Right ventricle myocardium superior (tissue), 1 donor: ENCODE measurements at places on chromosomes 12 and 14. TPM values are rescaled to one million over a fixed set of nuclear protein-coding genes. Genes with fewer than 3 reads are reported as not detected.

Gene RDH11
- total RNA-seq: 13.2 TPM

Gene MYH7
- total RNA-seq: 11,793 TPM

Gene RNASE3
- total RNA-seq: not detected

Gene UNC79
- total RNA-seq: 0.22 TPM

DNA sequence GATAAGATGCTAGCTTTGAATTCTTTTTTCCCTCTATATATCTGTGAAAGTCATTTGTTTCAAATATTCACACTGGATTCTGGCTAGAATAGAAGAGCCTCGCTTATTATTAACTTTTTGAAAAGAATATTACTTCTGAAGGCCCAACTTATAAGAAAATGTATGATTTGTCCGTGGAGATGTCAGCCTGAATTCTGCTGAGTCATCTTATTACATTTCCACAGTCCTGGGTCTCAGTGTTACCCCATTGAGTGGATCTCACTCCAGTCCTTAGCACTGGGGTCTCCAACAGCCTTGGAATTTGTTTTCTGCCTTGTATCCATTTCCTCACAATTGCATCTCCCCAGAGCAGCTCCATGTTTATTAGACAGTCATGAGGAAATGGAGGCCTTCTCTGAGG lies 907.9 kb downstream of the VRK1 start:
- DNase-seq: no peak

GRCh38 chr12:101694297-101694848 lies 3.1 kb upstream of the CHPT1 start:
- no peak for DNase-seq

DNA sequence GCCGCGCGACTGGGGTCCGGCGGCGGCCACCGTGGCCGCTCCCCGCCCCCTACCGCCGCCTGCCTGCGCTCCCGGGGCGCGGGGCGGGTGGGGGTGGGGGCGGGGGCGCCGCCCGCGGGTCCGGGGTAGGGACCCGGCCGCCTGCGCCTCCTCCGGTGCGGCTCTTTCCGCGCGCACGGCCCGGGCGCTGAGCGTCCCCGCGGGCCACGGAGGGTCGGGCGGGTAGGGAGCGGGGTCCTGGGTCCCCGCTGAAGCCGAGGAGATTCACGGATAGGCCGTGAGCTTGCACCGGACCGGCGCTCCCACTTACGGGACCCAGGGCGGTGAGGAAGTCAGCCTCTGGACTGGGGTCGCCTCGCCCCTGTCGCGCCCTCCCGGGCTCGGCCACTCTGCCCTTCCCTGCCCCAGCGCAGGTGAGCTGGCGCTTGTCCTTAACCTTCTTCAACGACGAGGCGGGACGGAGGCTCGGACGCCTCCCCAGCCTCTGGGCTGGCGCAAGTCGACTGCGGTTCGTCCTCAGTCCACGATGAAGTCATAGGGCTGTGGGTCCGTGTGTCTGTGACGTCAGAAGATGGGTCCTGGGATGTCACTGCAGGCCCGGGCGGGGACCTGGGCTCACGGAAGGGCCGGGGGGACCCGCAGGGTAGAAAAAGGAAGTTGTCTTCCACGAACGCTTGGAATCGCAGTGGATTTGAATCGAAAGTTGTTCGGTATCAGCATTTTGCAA lies 514 bp downstream of the FBXO34 start:
- DNase-seq: peak; percentile 75

GRCh38 chr14:64591809-64592208 lies 42.0 kb downstream of the PPP1R36 start:
- no peak for DNase-seq

- DNase-seq: peak; percentile 58
Measured at GRCh38 chr12:84911271-84912197, 1.1 kb downstream of the SLC6A15 start.

DNA sequence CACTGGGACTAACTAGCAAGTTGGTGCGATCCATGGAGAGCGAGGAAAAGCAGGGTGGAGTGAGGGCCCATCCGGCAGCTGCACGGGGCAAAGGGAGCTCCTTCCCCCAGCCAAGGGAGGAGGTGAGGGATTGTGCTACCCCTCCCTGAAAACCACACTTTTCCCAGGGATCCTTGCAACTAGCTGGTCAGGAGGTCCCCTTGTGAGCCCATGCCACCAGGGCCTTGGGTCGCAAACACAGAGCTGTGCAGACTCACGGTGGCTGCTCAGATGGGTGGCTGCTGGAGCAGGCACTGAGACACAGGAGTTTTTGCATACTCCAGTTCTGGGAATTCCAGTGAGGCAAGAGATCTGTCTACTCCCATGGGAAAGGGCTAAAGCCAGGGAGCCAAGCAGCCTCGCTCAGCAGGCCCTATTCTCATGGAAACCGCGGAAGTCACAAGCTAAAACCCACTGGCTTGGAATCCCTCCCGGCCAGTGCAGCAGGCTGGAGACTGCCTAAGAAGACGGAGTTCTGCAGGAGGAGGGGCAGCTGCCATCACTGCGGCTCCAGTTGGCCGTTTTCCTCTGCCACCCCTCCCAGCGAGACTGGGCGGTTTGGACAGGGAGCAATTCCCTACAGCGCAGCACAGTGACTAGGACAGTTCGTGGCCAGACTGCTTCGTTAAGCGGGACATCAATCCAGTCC lies 10.9 kb upstream of the ZNF705A start:
- peak; percentile 72 for DNase-seq

DNA sequence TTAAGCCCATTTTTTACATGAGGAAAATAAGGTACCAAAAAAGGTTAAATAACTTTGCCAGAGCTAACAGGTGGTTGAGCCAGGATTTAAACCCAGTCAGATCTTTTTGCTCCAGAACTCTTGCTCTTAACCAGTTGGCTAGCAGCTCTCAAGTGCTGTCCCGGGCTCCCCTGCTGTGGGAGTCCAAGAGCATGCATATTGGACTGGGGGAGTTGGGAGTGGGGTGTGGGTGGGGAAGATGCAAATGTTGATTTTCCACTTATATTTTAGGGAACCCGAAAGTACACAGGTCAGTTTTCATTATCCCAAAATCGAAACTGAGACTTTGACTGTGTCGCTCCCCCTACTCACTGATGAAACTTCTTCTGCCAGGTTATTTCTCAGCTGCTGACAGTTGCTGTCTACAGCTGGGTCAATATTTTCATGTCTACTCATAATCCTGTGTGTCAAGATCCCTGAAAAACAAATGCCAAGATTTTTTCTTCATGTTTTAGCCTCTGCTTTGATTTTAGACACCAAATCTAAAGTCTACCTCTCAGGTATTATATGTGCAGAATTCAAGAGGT lies 172.3 kb upstream of the TMPO start:
- DNase-seq: no peak

GRCh38 chr14:68622856-68623255 lies 170.0 kb downstream of the ZFP36L1 start:
- DNase-seq: no peak
